ENCODE measurements at places on chromosomes 3 and 15.

GRCh38 chr15:41817327-41817726 is 10.6 kb upstream of the JMJD7 start:
- peaks cover 78% of the 10 kb centered on the region for H3K36me3 ChIP-seq
- H3K4me1 ChIP-seq, result no peaks in the 10 kb centered on the region
- no peaks in the 10 kb centered on the region for H3K27me3 ChIP-seq
- H3K27ac ChIP-seq, result no peak overlapping the region

DNA sequence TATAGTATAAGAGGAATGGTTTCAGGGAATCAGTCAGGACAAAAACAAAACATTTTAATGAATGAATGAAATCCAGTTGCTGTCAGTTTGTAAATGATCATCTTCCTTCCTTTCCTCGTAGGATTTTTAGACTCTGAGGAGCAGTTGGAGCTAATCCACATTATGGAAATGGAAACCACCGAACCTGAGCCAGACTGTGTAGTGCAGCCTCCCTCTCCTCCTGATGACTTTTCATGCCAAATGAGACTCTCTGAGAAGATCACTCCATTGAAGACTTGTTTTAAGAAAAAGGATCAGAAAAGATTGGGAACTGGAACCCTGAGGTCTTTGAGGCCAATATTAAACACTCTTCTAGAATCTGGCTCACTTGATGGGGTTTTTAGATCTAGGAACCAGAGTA is 3.1 kb downstream of the TIPARP start:
- H3K27ac ChIP-seq, result no peak overlapping the region
- peaks cover 20% of the 10 kb centered on the region for H3K36me3 ChIP-seq
- peaks cover 40% of the 10 kb centered on the region for H3K4me1 ChIP-seq
- H3K4me3 ChIP-seq, result peak overlapping the region; percentile 6
- no peaks in the 10 kb centered on the region for H3K27me3 ChIP-seq
- no peak for DNase-seq

DNA sequence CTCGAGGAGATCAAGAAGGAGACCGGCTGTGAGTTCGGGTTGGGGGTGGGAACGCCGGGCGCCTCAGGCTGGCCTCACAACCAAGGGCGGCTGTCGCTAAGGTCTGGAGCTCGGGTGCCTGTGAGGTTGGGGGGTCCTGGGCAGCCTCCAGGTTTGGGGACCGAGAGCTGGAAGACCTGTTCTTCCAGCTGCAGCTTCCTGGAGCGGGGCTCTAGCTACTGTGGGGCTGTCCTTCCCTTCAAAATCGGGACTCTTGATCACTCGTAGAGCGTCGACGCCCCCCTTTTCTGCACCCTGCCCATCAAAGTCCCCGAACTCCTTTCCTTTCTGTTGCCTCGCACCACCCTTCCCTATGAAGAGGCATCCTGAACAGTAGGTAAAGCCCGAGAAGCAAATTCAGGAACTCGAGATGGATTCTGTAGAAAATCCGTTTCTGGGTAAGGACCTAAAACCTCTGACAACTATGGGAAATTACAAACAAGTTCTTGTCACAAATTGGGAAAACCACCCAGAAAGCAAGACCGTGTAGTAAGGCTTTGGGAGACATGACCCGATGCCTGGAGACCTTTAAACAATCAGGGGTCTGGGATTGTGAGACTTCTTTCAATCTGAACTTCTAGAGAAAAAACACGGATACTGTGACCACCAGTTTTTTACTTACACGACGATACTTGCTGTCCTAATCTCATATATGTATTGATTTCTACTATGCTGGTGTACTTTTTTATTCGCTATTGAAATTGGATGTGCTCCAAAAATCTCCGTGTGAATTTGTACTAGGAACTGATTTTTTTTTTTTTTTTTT is 556 bp downstream of the CHP1 start:
- H3K36me3 ChIP-seq, result no peaks in the 10 kb centered on the region
- H3K4me1 ChIP-seq, result peaks cover 10% of the 10 kb centered on the region
- peak overlapping the region; percentile 92 for H3K27ac ChIP-seq
- no peaks in the 10 kb centered on the region for H3K27me3 ChIP-seq
- no peak for DNase-seq

DNA sequence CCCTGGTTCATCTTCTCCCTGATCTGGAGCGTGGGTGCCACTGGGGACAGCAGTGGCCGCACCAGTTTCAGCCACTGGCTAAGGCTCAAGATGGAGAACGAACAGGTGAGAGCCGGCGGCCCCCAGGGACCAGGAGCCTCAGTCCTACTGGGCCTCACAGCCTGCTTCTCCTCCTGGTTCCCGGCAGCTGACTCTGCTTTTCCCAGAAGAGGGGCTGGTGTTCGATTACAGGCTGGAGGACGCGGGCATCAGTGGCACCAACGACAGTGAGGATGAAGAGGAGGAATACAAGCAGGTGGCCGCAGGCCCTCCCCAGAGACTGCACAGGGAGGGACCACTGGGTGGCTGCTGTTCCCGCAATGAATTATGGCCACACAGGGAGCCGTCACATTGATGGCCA is 54.4 kb downstream of the DNAH1 start:
- H3K27me3 ChIP-seq, result no peaks in the 10 kb centered on the region
- peaks cover 10% of the 10 kb centered on the region for H3K36me3 ChIP-seq
- DNase-seq, result no peak
- H3K27ac ChIP-seq, result no peak overlapping the region
- H3K4me3 ChIP-seq, result no peak overlapping the region

- H3K36me3 ChIP-seq, result no peaks in the 10 kb centered on the region
- no peak overlapping the region for H3K27ac ChIP-seq
- no peak overlapping the region for H3K4me3 ChIP-seq
These were observed 16.1 kb downstream of the PAQR9 start for GRCh38 chr3:142947352-142947751.

DNA sequence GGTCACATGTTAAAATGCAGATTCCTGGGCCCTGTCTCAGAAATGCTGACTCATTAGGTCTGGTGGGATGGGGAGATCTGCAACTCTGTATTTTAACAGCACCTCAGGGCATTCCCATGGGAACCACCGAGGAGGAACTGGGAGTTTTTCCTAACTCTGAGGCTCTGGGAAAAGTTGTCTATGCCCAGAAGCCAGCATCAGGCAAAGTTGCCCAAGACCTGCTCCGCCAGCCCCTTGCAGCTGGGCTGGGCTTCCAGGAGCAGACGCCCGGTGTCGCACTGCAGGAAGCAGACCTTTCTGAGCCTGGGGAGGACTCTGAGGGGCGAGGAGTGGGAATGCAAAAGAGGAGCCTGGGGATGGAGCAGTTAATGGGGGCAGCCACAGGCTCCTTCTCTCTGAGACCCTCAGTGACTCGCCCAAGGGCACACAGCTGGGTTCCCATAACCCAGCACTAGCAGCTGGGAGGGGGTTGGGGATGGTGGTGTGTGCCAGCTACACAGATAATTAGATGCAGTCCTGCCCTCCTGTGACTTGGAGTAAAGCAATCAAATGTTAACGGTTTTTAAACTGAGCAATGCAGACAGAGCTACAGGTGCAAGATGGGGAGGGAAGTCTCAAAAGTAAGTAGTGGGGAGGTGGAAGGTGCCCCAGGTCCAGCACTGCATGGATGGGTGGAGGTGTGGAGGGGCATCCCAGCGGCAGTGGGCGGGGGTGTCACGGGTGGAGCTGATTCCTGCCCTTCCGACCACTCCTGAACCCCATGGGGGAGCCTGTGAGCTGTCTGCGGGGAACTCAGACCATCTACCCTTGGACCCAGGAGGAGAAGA is 100.4 kb downstream of the LSM3 start:
- no peaks in the 10 kb centered on the region for H3K36me3 ChIP-seq
- H3K27me3 ChIP-seq, result no peaks in the 10 kb centered on the region
- DNase-seq, result no peak
- H3K27ac ChIP-seq, result no peak overlapping the region

DNA sequence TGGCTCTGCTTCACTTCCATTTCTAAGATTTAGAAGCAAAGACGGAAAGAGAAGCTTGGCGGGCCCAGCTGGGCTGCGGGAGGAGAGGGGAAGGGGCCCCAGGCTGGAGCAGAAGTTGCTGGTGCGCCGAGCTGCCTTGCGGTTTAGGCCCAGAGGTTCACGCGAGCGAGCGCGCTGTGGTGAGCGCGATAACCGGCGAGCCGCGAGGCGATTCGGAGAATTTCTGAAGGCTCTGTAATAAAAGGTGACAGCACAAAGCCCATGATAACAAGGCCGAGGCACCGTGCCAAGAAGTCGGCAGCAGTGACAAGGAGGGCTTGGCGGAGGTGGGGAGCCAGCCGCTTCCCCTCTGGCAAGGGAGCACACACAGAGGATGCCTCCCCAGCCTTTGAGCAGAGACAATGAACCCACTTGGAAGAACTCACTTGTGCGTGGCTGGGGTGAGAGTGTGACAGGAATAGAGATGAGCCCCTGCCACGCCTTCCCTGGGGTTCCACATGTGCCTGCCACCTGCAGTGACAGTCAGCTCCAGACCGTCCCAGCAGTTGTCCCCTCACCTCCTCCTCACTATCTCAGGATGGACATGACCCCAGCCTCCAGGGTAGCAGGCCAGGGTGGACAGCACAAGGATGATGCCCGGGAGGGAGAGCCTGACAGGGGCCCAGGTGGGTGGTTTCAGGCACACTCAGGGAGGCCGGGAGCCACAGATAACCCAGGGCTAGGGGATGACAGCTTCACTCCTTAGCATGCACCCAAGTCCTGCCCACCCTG is 315.2 kb downstream of the UACA start:
- DNase-seq, result peak; percentile 63
- peaks cover 28% of the 10 kb centered on the region for H3K27me3 ChIP-seq
- H3K4me3 ChIP-seq, result no peak overlapping the region
- H3K36me3 ChIP-seq, result no peaks in the 10 kb centered on the region
- no peaks in the 10 kb centered on the region for H3K4me1 ChIP-seq

- no peak overlapping the region for H3K27ac ChIP-seq
- no peak overlapping the region for H3K4me3 ChIP-seq
- DNase-seq, result no peak
- H3K27me3 ChIP-seq, result peaks cover 12% of the 10 kb centered on the region
These were observed 93.9 kb upstream of the SLCO3A1 start for GRCh38 chr15:91759560-91759959.

DNA sequence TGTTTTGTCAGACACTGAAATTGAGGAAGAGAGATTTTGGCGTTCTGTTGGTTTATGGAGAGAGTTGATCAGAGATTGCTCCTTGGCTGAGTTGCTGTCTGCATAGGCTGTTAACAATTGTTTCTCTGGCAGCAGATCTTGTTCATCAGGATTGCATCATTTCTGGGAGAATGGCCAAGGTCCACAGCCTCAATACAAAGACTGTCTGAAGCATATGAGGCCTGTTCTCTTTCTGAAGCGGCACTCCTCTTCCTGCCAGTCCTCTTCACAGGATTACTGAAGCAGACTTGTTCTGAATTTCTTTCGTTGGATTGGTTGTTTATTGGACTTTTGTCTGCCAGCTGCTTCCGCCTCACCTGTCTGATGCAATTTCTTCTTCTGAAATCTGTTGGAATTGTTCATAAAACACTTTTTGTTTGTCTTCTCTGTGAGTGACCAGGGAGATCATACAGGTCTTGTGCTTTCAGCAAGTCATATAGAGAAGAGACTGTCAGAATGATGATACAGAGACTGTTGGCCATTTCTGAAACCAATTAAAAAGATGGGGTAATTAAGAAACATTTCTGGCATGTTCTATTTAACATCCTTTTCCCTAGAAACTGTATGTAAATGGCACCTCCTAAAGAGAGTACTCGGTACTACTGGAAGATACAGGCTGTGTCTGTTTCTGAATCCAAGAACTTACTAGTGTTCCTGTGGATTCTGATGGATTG is 25.5 kb downstream of the SETD5 start:
- H3K4me3 ChIP-seq, result no peak overlapping the region
- peaks cover 26% of the 10 kb centered on the region for H3K4me1 ChIP-seq
- peak; percentile 90 for DNase-seq

DNA sequence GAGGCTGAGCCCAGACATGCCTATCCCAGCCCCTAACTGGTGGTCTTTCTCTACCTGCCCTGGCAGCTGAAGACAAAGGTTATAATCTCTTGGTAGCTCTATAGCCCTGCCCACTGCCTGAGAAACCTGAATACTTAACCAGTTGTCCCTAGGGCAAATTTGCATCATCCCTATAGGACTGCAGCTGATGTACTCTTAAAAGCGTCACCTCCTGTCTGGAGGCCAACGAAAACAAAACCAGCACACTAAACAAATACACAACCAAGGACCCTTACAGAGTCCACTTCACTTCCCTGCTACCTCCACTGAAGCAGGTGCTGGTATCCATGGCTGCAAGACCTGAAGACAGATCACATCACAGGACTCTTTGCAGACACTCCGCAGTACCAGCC is 98.0 kb downstream of the KCNAB1 start:
- no peak overlapping the region for H3K27ac ChIP-seq
- H3K27me3 ChIP-seq, result no peaks in the 10 kb centered on the region
- DNase-seq, result no peak
- H3K4me1 ChIP-seq, result no peaks in the 10 kb centered on the region
- H3K4me3 ChIP-seq, result no peak overlapping the region

GRCh38 chr3:146685050-146685814 is 80.1 kb upstream of the PLSCR5 start:
- no peak overlapping the region for H3K27ac ChIP-seq
- H3K4me3 ChIP-seq, result no peak overlapping the region
- DNase-seq, result no peak
- no peaks in the 10 kb centered on the region for H3K4me1 ChIP-seq

DNA sequence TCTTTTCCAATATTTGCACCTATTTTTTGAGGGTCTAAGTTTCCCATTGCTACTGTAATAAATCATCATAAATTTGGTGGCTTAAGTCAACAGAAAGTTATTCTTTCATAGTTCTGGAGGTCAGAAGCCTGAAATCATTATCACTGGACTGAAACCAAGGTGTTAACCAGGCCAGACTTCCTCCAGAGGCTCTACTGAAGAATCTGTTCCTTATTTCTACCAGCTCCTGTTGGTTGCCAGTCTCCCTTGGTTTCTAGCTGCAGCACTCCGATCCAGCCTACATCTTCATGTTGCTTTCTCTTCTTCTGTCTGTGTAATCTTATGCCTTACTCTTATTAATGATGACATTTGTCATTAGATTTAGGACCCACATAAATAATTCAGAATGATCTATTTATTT is 22.0 kb upstream of the ARPP21 start:
- no peaks in the 10 kb centered on the region for H3K36me3 ChIP-seq
- no peaks in the 10 kb centered on the region for H3K27me3 ChIP-seq
- H3K4me1 ChIP-seq, result no peaks in the 10 kb centered on the region

GRCh38 chr3:55826731-55827496 is 339.8 kb upstream of the WNT5A start:
- DNase-seq, result no peak
- H3K27ac ChIP-seq, result no peak overlapping the region

GRCh38 chr3:1987980-1988379 is 110.7 kb upstream of the CNTN4 start:
- no peak for DNase-seq
- H3K27ac ChIP-seq, result no peak overlapping the region
- no peaks in the 10 kb centered on the region for H3K36me3 ChIP-seq
- no peaks in the 10 kb centered on the region for H3K27me3 ChIP-seq
- H3K4me1 ChIP-seq, result no peaks in the 10 kb centered on the region

DNA sequence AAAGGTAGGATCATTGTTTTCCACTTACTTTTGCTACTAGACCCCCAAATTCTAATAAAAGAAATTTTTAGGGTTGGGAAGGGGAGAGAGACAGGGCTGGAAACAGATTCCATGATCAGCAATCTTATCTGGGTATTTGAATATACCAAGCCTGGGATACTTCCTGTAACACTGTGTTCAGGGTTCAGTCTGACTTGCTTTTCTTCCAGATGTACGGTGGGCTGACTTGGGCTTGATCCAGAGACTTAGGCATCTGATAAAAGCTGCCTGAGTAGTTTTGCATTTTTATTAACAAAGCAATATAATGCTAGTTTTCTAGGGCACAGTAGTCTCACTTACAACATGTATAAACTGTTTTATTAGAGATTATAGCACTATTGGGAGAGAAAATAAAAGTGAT is 49.2 kb downstream of the KCNMB2 start:
- no peak for DNase-seq
- H3K4me3 ChIP-seq, result no peak overlapping the region
- H3K27me3 ChIP-seq, result no peaks in the 10 kb centered on the region
- no peaks in the 10 kb centered on the region for H3K4me1 ChIP-seq
- no peaks in the 10 kb centered on the region for H3K36me3 ChIP-seq

All from tibial artery (tissue), 4 donors.